Caco-2 (cell line): ENCODE measurements at places on chromosomes 5 and 9. TPM values are rescaled to one million over a fixed set of nuclear protein-coding genes. Genes with fewer than 3 reads are reported as not detected.

DNA sequence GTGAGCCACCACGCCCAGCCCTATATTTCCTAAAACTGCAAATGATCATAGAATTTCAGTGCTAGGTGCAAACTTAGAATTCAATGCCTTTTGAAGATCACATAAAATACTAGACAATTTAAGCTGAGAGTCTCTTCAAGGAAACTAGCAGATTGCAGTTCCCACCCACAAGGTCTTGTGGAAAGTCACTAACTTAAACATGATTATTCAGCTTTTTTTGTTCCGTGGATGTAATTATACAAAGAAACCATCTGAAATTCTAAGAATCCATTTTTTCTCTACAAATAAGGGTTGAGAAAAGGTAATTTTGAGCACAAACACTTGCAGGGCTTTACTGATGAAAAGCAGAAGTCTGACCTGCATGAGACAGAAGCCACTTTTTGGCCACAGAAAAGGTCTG, 4.5 kb upstream of the LHFPL2 start:
- DNase-seq: no peak

DNA sequence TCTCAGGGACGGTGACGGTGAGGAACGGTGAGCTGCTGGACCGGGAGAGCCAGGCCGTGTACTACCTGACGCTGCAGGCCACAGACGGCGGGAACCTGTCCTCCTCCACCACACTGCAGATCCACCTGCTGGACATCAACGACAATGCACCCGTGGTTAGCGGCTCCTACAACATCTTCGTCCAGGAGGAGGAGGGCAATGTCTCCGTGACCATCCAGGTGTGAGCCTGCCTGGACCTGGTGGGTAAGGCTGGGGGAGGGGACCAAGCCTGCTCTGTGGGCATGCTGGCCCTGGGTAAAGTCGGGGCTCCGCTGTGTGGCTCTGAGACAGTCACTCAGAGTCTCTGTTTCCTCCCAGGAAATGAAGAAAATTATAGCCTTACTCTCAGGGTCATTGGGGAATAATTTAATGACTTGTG, 29.3 kb downstream of the CDHR2 start:
- peak; percentile 89 for DNase-seq

FBLL1 gene
- not detected in 2 replicates for total RNA-seq

GRCh38 chr9:3608011-3608410, 82.2 kb upstream of the RFX3 start:
- no peak for DNase-seq

FSTL4 gene
- 2.5 and 2.7 TPM in 2 replicates for total RNA-seq

DNA sequence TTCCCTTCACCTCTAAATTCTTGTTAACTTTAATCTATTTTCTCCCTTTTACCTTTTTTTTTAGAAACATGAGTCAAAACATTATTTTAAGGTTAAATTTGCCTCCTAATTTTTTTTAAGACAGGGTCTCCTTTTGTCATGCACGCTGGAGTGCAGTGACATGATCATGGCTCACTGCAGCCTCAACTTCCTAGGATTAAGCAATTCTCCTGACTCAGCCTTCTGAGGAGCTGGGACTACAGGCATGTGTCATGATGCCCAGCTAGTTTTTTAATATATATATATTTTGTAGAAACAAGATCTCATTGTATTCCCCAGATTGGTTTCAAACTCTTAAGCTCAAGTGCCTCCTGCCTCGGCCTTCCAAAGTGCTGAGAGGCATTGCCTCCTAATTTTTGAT, 424.7 kb upstream of the FAM174A start:
- DNase-seq: no peak

MYO10 gene
- total RNA-seq: 67.6 and 73.3 TPM in 2 replicates

- no peak for DNase-seq
Observed at GRCh38 chr9:97768746-97769145, 71.6 kb upstream of the XPA start.

DNA sequence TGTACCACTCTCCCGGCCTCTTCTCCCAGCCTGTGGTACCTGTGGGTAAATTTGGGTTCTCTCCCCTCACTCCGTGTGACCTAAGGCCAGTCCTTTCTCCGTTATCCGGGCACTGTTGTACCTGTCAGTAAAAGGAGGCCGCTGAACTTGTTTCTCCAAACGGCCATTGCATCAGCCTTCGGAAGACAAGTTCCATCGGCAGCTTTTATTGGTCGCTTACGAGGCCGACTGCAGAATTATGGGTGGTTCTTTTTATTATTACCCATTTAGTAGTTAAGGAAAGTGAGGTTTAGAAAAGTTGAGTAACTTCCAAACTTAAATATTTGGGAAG, 558 bp downstream of the GRPEL2 start:
- peak; percentile 32 for DNase-seq

GRCh38 chr5:141094481-141095262, at the start of gene PCDHB2:
Gene PCDHB2, plus strand, starts transcription at chr5:141094615. Its CDS starts 176 bp downstream, at chr5:141094791.
- DNase-seq: no peak

DNA sequence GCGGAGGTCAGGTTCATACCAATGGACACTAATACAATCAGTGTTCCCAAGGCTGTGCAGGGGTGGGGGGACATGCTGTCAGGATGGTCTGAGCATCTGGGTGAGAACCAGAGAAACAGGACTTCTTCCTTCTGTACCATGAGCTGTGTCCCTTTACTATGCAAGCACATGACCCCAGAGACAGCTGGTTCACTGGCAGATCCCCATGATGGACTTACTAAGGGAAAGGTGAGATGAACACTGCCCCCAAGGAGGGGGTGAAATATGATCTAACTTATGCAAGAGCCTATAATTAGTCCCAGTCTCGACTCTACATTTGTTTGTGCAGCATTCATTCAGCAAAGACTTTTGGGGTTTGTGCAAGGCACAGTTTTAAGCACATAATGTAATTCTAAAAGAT, 91.4 kb downstream of the LIFR start:
- DNase-seq: no peak

IL4 gene
- total RNA-seq: not detected in 2 replicates
